Endothelial cell (in vitro differentiated cells): ENCODE measurements at places on chromosomes 7 and 10. TPM values are rescaled to one million over a fixed set of nuclear protein-coding genes. Genes with fewer than 3 reads are reported as not detected.

The CALCR gene
- total RNA-seq, result 0.62 TPM

The CDH23 gene
- 0.54 TPM for total RNA-seq

DNA sequence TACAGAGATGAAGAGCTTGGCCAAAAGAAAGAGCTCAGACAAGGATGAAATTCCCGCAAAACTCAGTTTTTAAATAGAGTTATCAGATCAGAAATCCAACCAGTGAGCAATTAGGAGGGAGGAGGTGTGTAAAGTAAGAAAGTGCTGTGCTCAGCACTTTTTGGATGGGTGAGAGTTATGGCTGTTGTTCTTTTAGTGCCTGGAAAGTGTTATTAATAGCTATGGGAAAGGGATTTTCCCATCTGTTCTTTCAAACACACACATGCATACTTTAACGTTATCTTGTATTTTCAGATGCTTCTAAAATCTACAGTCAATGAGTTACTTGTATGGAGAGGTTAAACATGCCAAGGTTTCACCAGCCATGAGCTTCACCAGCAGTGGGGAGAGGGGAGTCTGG is 107.3 kb upstream of the TMEM72 start:
- no peaks in the 10 kb centered on the region for H3K27me3 ChIP-seq
- H3K36me3 ChIP-seq, result no peaks in the 10 kb centered on the region

DNA sequence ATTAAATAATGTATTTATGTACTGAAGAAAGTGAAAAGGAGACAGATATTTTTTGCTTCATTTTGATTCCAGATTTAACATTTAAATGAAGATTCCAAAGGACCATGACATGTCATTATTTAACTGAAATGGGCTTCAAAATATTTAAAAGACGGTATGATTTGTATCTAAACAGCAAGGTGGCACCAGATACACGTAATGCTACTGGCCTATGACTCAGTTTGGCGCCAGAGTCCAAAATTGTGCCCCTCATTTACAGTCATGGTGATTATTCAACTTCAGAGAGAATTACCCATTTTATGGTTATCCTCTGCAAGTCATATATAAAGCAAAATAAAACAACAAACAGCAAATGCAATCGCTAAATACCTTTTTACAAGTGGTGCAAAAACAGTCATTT is 94.5 kb downstream of the ETV1 start:
- H3K36me3 ChIP-seq, result no peaks in the 10 kb centered on the region
- DNase-seq, result no peak
- no peak overlapping the region for H3K27ac ChIP-seq
- H3K27me3 ChIP-seq, result no peaks in the 10 kb centered on the region

- no peak for DNase-seq
- H3K4me1 ChIP-seq, result peaks cover 8% of the 10 kb centered on the region
- peaks cover 27% of the 10 kb centered on the region for H3K36me3 ChIP-seq
- H3K27ac ChIP-seq, result no peak overlapping the region
- H3K27me3 ChIP-seq, result peaks cover 2% of the 10 kb centered on the region
- H3K4me3 ChIP-seq, result no peak overlapping the region
These were observed 9.2 kb downstream of the BNIP3 start for GRCh38 chr10:131972474-131973071.

GRCh38 chr10:58873161-58873560 is 303.3 kb upstream of the PHYHIPL start:
- peaks cover 1% of the 10 kb centered on the region for H3K27me3 ChIP-seq
- no peak overlapping the region for H3K4me3 ChIP-seq
- H3K36me3 ChIP-seq, result no peaks in the 10 kb centered on the region

- H3K27ac ChIP-seq, result no peak overlapping the region
- H3K27me3 ChIP-seq, result peaks cover 14% of the 10 kb centered on the region
- peaks cover 4% of the 10 kb centered on the region for H3K36me3 ChIP-seq
- no peak for DNase-seq
- H3K4me1 ChIP-seq, result no peaks in the 10 kb centered on the region
These were observed 91.8 kb downstream of the PTPRN2 start for GRCh38 chr7:158495786-158496185.
